ENCODE measurements at places on chromosomes 2 and 18.

DNA sequence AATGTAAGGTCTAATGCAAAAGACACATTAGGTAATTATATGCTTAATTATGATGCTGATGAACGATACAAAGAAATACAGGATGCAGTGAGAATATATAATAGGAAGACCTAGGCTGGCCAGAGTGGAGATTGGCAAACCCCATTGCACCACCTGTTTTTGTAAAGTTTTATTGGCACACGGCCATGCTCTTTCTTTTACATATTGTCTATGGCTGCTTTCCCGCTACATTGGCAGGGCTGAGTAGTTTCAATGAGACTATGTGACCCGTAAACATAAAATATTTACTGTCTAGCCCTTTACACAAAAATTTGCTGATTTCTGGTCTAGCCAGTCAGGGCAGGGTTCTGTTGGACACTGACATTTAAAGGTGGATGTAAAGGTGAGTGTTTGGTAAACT, 5.4 kb downstream of the SEC11C start:
- DNase-seq: no peak

DNA sequence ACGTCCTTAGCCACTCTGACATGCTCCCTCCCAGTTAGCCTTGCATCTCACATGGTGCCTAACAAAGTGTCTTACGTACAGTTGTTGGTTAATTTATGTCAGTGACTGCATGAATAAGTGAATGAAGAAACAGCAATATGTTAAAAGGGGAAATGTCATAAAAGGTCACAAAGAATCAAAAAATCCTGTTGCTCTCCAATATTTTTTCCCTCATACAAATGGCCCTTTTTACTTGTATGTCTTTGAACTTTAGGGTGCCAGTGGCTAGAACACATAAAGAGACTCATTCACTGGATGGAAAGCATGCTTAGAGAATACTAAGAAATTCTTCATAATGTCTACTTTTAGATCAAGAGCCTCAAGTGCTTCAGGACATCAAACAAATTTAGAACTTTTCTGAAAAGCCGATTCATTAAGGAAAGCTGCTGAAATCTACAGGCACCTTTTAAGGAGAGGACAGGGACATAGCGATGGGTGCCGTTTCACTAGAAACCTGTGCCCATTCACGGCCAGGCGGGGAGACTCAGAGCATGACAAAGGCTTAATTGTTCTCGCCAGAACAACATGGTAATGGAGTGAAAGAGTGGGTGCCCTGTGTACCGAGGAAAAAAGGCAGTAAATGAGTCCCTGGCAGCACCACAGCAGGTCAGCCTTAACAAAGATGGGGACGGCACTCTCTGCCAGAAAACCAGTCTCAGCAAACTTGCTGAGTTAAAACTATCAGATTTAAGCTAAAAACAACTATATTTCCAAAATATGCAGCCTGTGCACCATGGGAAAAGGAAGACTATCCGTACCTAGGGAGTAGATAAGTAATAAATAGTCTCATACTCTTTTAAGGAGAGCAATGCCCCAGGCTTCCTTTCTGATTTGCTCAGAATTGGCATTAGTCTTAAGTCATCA, 71.6 kb upstream of the SPTBN1 start:
- DNase-seq: no peak

DNA sequence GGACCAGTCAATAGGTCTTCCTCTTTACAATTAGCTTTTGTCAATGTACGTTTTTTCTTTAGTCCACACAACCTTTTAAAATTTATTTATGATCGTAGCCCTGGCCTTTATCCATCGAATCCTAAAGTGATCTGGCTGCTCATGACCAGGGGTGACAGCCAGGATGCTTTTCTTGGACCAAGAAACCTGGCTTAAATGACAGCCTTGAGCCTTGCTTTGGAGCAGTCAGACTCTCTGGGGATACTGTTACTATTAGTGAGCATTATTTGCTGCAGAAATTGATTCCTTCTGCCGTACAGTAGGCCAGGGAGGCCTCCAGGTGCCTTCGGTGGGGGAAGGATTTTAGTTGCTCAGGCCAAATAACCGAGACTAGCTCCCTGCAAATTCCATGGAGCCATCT, 70.2 kb downstream of the AGAP1 start:
- DNase-seq: no peak

DNA sequence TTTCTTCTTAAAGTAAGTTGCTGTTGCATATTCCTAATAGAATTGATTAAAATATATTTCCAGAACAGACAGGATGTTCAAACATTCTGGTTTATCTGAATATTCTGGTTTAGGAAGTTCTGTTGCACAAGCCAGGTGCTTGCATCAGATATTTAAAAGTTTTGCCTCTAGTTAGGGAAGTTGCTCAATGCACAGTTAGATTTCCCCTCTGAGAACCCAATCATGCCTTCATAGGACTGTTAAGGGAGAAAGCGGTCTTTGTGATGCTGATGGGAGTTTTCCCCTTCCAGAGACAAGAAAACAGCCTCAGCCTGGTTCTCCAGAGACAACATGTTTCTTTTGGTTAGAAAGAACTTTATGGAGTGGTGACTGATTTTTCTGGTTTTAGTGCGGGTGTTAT, 65.6 kb upstream of the REV1 start:
- no peak for DNase-seq

DNA sequence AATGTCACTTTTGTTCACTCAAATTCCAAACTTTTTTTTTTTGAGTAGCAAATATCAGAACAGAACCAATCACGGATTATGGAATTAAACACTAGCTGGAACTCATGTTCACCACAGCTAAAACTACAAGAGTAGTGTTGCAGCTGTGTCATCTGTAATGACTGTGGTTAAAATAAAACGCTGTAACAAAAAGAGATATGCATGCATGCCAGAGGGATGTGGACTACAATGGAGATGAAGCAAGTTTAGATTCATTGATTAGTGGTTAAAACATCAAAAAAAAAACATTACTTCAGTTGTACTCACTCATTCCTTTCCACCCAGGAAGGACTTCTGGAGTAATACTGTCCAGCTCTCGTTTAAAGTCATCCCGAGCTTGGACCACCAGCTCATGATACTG, 37.0 kb downstream of the IMMT start:
- DNase-seq: no peak

GRCh38 chr2:9883897-9884296, 40.6 kb downstream of the TAF1B start:
- no peak for DNase-seq

DNA sequence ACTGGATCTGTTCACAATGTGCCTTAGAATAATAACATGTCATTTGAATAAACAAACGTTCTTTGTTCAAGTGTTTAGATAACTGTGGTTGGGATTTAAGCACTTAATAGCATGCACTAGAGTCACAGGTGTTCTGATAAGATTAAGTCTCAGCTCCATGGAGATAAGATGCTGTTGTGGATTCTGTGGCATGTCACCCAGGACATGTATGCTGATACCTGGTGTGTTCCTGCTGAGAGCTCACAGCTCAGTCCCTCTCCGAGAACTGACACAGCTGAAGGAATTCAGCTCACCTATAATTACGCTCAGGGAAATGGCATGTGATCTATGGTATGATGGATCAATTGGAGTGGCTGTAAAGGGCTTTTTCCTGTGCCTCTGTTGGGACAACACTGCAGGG, 75.4 kb upstream of the ST6GAL2 start:
- DNase-seq: no peak

GRCh38 chr18:14944838-14945237, 196.9 kb downstream of the ANKRD30B start:
- no peak for DNase-seq

- peak; percentile 91 for DNase-seq
Observed at GRCh38 chr2:101717071-101717845, 19.8 kb downstream of the MAP4K4 start.

DNA sequence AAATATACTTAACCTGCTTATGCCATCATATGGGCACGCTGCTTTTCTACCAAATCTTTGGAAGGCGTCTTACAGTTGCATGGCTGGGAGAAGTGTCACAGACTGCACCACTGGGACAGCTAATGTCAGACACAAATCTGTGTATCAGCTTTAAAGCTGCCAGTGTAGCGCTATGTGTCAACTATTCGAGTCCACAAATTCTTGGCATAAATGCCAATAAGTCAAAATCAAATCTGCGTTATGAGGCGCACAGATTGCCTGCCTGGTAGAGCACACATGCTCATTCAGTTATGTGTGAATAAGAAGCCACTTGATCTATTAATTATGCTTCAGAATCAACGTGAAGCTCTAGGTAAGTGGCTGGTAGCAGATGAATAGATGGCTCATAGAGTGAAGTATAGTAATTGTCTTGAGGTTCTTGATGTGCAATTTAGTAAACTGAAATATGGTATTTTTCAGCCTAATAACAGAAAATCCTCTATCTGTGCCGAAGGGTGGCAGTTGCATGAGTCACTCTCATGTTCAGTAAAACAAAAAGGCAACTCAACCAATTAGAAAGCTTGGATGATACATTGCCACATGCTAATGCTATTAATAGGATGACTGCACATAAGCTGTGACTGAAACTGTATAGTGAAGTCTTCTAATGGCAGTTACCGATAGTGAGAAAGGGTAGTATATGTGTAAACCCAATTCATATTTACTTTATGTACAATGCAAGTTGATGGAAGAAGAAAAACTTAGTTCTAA, 52.0 kb downstream of the DCC start:
- no peak for DNase-seq

DNA sequence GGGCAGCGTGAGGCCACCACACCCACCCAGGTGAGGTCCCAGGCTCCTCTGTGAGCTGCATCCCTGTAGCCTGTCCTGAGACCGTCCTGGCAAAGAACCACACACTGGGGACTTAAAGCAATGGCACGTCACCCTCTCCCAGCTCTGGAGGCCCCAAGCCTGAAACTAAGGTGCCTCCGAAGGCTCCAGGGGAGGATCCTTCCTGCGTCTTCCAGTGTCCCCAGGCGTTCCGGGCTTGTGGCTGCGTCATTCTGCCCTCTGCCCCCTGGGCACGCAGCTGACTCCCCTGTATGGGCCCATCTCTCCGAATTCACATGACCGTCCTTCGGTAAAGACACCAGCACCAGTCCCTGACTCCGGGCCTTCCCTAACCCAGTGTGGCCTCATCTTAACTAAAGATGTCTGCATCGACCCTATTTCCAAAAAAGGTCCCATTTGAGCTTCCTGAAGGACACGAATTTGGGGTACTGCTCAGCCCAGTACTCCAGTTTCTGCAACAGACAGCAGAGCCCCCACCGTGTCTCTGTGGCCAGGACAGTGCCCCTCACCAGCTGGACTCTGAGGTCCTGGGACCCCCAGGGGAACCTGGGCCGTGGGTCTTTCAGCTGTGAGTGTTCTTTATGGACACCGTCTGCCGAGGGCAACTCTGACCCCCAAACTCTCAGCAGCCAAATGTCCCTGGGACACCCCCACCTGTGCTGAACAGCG, 75.2 kb upstream of the CTDP1 start:
- no peak for DNase-seq

- no peak for DNase-seq
Observed at GRCh38 chr2:127179766-127180165, 40.3 kb downstream of the CYP27C1 start.

DNA sequence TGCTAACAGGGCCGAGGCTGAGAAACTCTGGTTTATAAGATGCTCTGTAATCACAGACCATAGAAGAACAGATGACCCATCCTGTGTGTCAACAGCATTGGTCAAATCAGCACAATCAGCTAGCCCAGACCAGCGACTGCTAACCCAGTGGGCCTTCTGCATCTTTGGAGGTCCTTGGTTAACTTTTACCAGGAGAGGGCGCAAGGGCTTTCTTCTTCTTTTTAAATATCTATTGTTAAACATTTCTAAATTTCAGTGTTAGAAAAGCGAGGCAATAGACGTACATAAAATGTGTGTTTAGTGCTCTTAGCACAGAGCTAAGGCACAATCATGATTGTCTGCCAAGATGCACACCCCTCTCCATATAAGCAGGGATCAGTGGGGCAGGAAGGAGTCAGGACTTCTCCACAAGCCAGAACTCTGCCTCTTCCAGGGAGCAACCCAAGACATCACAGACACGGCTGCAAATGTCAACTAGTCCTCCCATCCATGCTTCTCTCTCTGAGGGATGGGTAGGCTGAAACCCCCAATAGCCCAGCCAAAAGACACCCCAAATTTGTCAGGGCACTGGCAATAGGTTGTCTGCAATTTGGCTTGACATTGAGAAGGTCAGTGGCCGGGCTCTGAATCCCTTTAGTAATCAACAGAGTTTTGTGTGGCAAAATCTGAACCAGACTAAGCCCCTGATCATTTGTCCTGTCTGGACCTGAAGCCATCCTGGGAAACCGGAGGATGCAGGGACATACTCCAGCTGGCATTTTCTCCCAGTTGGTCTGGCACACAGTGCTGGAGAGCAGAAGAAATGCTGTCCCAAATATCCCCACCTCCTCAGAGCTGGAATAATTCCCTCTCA, 188.2 kb downstream of the BCL2 start:
- peak; percentile 72 for DNase-seq

DNA sequence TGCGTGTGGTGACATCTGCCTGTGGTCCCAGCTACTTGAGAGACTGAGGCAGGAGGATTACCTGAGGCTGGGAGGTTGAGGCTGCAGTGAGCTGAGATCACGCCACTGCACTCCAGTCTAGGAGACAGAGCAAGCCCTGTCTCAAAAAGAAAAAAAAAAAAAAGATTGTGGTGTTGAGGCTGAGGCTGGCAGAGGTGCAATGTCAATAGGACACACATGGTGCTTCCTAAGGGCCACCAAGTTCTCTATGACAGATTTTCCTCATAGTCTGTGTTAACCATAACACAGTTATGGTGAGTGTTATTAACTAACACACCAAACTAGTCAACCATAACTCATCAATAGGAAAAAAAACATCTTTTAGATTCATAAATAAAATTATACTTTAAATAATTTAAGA, 494.4 kb downstream of the TMX3 start:
- no peak for DNase-seq

DNA sequence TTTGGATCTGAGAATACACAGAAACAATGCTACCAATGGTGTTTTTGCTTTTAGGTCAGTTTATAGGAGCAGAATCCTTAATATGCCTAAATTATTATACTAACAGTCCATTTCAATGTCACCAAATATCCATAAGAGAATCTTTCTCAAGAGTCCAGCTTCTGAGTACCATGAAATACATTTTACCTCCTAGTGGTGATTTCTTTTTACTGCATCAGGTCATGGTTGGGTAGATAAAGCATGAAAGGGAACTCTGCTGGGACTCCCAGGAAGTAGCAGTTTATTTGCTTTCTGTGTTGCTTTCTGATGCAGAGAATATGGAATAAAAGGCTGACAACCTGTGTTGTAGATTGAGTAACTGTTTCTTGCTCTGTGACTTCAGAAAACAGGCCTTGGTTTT, 115.6 kb downstream of the PPP1R1C start:
- peak; percentile 34 for DNase-seq

Data from NAMALWA (cell line).